SK-N-DZ (cell line): ENCODE measurements at places on chromosomes 7 and 10.

GRCh38 chr7:123143252-123144006, 56.3 kb downstream of the SLC13A1 start:
- no peak for DNase-seq

- DNase-seq, result no peak
Measured at GRCh38 chr10:3460420-3461128, 288.0 kb upstream of the PITRM1 start.

DNA sequence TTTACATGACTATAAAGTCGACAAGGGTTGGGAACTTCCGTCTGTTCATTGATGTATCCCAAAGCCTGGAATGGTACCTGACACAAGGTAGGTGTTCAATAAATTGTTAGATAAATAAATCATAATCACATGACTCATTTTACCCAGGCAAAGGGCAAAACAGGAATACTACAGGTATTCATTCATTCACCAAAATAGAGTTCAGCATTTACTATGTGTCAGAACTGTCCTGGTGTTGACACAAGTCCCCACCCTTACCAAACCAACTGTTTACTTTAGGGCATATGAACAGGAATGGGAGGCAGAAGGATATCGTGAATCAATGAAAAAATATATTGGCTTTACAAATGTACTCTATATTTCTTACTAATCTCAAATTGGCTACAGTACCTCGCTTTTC, 666 bp upstream of the YAE1 start:
- no peak for DNase-seq

DNA sequence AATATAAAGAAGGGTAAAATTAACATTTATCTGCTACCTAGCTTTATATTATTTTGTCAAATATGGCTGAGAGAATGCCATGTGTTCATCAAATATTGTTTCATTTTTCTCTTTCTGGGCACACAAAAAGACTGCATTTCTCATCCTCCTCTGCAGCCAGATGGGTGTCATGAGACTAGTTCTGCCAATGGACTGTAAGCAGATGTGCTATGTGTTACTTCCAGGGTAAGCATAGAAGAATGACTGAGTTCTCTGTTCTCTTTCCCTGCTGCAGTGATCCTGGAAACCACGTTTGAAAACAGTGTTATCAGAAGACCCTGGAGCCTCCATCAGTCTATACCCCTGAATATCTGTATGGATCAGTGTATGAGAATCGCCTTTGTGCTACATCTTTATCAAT, 24.1 kb upstream of the SLK start:
- DNase-seq, result no peak

GRCh38 chr7:27137640-27138315, 5.7 kb downstream of the HOXA5 start:
- no peak for DNase-seq

- no peak for DNase-seq
Measured at GRCh38 chr10:110324805-110325280, 20.1 kb upstream of the SMNDC1 start.

DNA sequence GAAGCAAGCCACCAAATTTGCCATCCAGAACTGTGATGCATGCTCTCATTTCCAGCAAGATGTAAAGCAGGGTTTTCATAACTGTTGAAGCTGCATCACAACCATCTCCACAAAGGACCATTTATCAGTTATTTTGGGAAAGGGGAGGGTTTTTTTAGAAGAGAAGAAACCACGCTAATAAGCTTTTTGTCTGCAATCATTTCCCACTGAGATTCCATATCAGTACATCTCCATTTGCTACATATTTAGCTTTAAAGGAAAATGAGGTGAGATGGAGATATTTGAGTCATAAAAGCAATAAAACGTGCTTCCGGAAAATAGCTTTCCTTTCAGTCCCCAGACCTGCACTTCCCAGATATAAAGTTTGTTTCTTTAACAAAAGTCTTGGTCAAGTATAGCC, 258.2 kb downstream of the FRMD4A start:
- DNase-seq, result no peak

- DNase-seq, result no peak
Measured at GRCh38 chr10:114307731-114308130, 68.7 kb downstream of the VWA2 start.

DNA sequence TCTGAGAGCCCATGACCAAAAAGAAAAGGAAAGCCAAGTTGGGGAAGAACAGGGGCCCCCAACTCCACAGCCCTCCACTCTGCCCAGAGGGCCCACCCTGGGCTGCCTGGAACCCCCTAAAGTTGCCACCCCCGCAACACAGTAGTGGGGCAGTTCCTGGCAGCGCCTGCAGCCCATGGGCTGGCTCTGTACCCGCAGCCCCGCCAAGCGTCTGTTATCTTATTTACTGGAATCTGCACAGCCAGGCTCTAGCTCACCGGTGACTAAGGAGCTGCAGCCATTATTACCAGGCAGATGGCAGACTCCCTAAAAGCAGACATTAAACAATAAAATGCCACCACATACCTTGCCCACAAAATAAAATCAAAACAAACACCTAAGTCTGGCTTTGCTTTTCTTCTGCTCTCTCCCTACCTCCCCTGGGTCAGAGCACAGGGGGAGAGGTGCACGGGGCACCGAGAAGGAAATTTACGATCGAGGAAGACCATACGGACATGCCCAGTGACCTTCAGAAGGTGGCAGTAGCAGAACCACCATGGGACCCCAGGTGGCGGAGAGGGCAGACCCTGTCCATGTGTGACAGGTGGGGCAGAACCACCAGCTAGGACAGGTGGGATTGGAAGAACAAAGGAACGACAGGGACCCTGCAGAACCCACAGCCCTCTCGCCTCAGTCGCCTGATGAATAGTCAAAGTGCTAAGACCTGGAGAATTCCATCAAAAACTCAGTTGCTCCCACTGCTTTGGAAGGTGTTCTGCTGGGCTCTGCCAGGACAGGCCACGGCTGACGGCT, 66.3 kb downstream of the PRKAG2 start:
- DNase-seq, result no peak

DNA sequence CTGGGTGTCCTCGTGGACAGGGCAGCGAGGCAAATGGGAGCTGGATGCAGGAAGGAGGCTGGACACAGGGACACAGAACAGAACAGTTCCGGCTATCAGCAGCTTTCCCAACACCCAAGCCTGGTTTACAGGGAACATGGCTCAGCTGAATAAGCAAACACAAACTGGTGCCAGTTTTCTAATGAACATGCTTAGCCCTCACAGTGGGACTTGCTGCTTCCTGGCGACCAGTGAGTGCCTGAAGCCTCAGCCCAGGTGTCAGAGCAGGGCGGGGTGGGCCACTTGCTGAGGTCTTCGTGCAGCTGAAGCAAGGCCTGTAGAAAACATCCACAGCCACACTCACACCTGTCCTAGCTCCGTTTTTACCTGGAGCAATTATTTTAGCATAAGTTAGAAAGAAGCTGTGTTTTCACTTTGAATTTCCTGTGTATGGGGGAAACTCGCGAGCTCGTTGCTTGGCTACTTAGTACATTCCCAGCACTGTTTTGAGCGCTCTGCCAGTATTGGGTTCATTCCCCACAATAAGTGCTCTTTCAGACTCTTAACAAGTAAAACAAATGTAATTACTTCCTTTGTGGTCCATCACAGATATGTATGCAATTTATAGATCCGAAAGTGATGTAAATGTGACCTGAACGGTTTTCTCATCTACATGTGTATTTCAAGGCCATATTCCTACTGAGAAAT, 261.2 kb upstream of the SHH start:
- no peak for DNase-seq

- DNase-seq, result no peak
Measured at GRCh38 chr10:65940816-65941662, 984.8 kb upstream of the LRRTM3 start.

DNA sequence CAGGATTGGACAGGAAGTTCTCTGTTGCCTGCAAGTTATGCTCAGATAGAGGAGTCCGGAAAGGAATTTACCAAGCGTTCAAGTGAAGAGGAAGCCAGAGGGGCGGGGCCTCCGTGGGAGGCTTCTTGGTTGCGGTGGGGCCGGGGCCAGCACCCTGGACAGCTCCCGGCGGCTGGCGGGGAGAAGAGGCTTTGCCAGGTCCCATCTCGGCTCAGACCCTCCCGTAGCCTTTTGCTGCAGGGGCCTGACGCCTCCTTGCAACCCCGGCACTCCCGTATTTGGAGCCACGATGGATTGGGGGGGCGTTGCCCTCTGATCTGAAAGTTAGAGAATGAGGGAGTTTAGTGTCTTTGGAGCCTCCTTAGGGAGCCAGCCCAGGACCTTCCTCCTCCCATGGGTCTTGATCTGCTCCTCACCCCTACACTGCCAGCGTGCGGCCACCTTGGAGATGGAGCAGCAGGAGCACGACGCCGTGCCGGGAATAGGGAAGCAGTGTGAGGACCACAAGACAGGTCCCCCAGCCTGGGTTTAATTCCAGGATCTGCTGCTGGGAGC, 3.1 kb upstream of the SLC18A3 start:
- DNase-seq, result no peak

DNA sequence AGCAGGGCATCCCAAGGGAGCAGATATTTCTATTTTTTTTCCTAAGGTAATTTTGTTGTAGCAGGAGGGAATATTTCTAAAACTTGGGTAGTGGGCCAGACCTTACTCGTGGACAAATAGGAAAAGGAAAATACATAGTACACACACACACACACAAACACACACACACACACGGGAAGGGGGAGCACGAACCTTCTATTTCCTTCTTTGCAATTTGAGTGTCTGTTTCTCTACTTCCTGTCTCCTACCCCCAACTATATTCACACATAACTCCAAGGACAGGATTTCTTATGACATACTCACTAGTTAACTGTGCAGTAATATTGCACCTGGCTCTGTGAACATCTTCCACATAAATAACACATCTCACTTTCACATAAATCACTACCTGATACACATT, 4.4 kb downstream of the LDB1 start:
- DNase-seq, result no peak

DNA sequence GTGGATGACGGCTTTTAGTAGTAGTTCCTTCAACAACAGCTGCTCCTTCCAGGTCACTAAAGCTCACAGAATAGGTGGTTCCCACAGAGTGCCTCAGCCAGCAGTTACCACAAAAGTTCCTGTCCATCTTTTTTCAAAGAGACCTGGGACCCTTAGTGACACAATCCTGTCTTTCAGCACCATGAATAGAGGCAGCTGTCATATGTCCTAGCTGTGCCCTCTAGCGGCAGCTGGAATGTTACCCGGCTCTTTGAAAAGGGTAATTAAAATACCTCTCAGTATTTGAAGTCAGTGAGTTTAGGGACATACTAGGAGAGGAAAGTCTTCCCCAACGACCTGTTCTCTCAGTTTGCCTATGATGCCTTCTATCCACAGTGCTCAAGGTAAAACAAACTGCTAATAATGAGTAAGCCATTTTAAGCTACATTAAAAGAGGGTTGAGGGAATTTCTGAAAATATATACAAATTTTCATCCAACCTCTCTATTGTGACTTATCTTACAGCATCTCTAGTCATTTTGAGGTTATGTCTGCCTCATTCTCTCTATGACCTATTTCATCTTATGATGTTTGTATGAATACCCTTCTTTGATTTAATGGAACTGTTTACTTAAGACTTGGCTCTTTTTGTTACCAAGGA, 290.8 kb downstream of the NXPH1 start:
- DNase-seq, result peak; percentile 81

DNA sequence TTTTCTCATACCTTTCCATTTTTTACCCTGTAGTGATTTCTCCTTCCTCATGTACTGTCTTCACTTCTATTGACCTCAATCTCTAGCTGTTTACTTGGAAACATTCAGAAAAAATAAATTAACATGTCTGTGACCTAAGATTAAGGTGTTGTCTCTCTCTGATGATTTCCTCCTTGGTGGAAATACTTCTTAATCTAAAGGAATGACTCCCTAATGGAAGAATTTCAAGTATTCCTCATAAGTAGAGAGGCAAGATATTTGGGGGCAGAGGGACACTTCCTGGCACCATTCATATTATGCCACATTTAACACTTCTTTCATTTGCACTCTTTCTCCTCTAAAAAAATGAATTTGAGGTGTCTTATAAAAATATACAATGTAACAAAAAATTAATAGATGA, 202.8 kb downstream of the NEBL start:
- no peak for DNase-seq

DNA sequence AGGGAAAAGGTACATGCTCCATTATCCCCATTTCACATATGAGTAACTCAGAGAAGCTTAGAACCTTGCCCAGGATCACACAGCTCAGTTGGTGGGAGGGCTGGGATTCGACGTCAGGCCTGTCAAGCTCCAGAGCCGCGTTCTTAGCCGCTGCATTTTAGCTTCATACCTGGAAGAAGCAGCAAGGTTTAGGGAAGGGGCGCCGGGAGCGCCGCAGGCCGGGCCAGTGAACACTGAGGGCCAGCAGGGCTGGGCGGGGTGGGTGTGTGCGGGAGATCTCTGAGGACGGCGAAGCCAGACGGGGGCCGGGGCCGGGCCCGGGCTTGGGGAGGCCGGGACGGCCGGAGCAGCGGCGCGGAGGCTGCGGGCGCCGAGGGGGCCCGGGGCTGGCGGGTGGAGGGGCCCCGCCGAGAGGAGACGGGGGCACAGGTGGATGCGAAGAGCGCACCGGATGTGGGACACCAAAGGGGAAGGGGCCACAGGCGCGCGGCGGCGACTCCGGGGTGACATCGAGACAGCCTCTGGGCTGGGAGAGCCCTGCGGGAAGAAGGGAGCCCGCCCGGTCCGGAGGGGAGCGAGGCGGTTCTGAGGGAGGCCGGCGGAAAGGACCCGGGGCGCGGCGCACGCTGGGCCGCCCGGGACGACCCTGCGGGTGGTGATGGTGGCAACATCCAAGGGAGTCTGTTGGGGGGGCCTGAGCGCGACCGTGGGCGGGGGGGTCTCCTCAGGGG, 498 bp downstream of the NDST2 start:
- no peak for DNase-seq

- DNase-seq, result peak; percentile 44
Measured at GRCh38 chr7:1856888-1857441, 186.9 kb downstream of the ELFN1 start.

DNA sequence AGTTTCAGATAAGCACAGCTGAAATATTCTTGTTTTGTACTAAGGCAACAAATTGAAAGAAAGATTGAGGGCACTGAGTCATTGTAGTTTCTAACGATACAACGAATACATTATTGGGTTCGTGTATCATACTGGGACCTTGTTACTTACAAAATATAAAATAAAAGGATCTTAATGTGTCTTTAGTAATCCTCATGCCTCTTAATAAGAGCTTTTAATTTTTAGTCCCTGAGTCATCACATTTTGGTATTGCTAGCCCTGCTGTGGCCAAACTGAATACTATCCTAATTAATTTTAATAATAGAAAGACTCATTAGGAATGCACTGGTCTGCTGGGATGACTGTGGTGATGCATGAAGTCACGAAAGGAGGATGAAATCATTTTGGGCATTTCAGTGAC, 309.7 kb downstream of the EXOC4 start:
- no peak for DNase-seq

DNA sequence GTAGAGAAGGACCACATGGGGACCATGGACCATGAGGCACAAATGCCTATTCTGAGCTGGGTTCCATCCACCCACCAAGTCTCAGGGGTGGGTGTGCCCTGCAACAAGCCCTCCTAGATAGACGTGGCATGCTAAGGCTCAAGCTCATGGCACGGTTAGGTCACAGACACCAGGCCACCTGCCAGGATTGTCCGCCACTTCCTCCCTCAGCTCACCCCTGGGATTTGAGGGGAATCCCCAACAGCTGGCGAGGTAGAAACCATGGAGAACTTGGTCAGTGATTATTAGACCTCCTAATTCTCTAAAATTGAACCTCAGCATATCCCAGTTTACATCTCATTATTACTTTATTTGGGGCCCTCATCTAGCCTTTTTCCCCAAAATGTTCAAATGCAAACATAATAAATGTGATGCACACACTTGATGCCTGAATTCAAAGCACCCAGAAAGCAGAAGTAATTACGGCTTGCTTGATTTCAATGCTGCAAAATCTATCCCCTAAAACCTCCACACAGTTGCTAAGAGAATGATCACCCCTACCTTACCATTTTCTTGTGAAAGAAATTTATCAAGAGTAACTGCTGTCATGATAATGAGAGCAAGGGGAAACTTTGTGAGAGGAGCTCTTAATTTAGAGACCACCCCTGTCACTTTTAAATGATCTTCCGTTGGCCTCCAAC, 366.6 kb upstream of the PFKP start:
- no peak for DNase-seq
